ENCODE measurements at places on chromosomes 3 and 15.

DNA sequence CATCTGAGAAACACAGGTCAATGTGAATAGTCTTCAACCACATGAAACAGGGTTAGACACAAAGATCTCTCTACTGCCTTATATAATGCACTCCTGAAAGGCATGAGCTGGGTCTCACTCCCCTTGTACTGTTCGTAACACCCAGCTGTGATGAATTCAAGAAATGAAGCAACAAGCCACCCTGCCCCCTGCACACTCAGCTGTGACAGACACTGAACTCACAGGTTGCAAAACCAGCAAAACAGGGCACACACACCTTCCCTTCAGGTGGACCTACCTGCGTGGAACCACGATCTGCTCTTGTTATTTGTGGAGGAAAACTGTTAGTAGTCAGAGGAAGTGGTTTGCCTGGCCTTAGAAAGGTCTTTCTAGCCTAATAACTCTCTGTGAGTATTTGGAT lies 64.5 kb downstream of the CERS3 start:
- DNase-seq, result no peak

DNA sequence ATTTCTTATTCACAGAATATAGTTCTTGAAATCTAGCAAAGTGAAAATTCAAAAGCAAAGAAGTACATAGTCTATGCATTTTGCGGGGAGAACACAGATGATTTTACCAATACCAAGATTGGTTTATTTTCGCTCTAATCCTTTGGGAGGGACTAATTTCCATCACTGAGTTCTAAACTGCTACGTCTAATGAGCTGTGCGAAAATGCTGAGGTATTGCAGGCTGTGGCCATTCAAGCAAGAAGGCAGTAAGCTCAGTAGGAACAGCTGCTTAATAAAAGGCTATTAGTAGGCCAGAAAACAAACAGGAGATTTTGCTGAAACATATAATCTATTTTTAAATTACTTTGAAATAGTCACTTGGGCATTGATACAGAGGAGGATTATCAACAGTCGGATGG lies 379.0 kb downstream of the CNTN4 start:
- no peak for DNase-seq

DNA sequence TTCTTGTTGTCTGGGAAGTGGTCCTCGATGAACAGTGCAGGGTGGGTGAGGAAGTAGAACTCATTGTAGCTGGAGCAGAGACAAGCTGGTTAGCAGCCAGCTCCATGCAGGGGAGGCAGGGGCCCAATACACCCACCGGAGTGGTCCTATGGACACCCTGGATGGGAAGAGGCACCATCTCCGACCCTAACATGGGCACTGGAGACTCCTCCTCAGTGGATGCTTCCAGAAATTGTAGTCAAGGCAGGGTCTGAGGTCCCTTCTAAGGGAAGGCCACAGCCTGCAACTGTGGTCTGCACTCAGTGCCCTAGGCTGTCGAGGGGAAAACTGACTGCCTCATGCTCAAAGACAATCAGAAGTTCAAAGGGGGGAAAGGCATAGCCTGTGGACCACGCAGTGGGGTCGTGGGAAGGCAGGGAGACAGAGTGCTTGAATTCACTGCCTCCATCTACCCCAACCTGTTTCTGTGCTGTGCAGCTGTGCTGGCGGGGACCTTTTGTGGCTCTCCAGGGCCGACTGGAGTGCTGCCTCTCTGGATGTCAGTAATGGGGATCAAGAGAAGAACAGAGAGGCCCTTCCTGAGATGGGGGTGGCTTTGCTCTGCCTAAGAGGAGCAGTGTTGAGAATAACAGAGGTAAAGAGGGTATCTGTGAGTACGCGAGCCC lies 41.9 kb downstream of the KY start:
- DNase-seq, result no peak

DNA sequence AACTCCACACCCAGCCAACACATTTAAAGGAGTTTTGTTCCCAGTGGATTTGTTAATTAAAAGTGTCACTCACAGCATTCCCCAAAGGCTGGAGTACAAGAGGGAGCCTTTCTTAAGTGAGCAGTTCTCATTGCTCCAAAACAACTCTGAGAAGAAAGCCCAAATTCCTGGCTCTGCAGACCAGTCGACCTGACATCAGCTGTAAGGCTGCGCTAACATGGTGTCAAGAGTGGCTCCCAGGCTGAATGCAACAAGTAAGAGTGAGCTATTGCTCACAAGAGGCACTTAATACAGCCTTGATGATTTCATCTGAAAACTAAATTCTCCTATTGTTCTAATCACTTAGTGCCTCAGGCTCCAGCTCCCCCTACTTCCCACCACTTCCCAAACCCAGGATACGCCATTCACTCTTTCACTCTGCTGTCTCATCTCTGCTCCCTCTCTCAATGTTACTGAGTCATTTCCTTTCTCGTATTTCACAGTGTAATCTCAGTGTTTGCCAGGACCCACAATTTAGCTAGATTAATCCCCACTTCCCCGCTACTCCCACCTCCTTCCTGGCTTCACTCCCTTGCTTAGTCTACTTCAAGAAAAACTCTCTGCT lies 81.8 kb downstream of the WWTR1 start:
- DNase-seq, result no peak

DNA sequence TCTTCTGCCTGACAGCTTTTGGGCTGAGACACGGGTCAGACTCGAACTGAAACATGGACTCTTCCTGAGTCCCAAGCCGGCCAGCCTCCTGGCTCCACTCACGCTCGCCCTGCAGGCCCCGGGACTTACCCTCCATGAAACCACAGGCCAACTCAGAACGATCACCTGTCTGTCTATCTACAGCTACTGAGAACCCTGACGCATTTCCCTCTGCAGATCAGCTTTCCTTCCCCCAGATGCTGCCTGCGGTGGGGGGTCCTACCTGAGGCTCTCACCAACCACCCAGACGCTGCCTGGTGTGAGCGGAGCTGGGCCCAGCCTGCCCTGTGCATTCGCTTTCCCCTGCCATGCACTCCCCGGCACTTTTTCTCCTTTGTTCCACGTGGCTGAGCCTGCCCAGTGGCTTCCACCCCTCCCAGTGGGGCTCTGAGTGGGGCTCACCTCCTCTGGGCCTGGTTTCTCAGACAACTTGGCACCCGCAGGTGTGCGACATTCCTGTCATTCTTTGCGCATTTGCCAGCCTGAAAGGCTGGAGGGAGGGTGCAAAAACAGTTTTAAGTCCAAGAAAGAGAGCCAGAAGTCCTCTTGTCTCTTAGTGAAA lies 60.2 kb downstream of the PLXNA1 start:
- no peak for DNase-seq

DNA sequence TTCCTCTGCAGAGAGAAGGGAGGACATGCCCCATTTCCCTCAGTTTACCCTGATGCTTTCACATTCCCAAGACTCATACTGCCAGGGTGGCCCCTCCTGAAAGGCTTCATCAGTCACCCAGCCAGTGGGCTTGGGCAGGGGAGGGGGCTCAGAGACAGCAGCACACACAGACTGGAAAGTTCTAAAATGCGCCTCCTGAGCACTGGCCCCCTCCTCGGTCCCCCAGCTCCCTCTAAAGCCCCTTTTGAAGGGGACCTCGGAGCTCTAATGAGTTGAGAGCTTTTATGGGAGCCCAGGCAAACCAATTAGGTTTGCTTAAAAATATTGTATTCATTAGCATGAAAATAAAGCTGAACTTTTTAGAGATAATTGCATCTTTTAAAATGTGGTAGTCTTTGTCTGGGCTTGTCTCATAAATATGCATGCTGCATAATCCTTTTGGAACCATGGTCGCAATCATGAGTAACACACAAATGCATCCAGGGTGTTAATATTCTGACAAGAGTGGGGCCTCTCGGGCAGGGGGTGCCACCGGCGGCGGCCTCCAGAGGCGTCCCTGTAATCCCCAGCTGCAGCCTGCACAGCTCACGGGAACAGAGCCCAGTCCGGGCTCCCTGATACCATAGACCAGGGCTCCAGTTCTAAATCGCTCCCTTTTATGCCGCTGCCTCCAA lies 78.5 kb downstream of the RPLP1 start:
- DNase-seq, result no peak

DNA sequence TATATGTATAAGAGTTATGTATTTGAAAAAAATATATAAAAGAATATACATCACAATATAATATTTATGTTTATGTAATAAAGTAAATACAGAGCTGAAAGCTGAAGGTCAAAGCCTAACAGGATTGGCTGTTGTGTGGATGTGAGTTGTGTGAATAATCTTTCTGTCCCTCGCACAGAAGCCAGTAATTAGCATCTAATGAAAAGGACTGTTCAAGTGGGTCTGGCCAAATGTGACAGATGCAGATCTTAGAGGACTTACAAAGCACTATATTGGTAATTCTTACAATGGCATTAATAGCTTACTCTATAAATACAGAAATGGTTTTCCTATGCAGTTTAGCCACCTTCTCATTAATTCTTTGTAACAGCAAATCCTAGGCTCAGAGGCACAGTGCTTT lies 2.4 kb downstream of the MKRN3 start:
- no peak for DNase-seq

- DNase-seq, result no peak
Measured at GRCh38 chr15:70538278-70538677, 225.1 kb downstream of the UACA start.

DNA sequence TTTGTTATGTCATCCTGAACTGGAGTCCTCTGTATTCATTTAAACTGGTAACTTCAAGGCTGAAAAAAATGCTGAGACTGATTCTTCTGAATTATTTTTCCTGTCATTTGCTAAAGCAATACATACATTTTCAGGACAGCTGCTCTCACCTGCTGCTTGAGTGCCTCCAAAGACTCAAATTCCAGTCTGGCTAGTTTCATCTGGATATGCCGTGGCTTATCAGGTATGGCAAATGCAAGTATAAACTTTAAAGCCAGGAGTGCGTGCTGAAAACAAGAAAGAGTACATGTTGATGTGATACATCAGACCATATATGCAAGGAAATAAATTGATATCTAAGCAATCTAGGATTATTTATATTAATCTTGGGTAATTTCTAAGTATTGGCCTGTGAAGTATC lies 146.1 kb downstream of the SNRK start:
- DNase-seq, result no peak

DNA sequence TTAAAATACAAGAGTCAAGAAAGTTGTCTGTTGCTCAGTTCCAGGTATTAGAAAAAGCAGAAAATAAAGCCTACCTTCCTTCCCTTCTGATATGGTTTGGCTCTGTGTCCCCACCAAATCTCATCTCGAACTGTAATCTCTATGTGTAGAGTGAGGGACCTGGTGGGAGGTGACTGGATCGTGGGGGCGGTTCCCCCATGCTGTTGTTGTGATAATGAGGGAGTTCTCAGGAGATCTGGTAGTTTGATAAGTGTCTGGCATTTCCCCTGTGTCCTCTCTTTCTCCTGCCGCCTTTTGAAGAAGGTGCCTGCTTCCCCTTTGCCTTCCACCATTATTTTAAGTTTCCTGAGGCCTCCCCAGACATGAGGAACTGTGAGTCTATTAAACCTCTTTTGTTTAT lies 288.8 kb upstream of the LMCD1 start:
- DNase-seq, result no peak

DNA sequence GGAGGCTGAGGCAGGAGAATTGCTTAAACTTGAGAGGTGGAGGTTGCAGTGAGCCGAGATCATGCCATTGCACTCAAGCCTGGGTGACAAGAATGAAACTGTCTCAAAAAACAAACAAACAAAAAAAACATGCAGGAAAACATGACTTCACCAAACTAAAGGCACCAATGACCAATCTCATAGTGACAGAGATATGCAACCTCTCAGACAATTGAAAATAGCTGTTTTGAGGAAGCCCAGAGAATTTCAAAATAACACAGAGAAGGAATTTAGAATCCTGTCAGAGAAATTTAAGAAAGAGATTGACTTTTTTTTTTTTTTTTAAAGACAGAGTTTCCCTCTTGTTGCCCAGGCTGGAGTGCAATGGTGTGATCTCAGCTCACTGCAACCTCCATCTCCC lies 26.1 kb downstream of the NCBP2 start:
- DNase-seq, result no peak

- no peak for DNase-seq
Measured at GRCh38 chr3:36244728-36245127, 135.6 kb upstream of the STAC start.

- no peak for DNase-seq
Measured at GRCh38 chr3:16692486-16693344, 87.5 kb upstream of the DAZL start.

DNA sequence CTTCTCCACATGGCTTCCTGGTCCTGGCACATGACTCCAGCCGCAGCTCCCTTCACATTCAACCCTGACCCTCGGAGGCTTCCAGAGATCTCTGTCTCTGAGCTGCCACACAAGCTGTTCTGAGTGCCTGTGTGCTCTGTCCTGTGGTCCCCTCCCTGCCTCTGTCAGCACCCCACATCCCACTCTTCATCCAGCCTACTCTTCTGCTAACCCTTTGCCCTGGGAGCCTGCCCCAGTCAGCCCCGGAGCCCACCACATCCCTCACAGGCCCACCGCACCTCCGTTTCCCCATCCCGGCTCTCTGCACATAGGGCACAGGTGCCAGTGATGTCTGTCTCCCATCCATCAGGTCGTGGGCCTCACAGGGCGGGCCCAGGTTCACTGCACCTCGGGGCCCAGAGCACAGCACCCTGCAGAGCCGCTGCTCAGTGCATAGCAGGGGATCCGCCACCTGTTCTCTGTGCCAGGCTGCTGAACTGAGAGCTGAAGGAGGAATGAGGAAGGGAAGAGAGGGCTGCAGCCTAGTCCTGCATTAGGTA lies 133.6 kb downstream of the UACA start:
- no peak for DNase-seq

GRCh38 chr3:54337846-54338245 lies 215.5 kb downstream of the CACNA2D3 start:
- no peak for DNase-seq

DNA sequence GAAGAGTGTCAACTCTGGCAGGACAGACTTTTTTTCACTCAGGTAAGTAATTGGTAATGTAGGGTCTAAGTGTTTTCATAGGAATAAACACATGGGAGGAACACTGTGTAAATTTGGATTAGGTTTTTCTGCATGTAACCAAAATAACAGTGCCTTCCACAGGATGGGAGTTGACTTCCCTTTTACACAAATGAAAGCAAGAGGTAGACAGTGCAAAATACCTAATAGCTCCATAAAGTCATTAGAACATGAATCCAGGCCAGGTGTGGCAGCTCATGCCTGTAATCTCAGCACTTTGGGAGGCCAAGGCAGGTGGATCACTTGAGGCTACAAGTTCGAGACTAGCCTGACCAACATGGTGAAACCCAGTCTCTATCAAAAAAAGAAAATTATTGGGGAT lies 25.5 kb upstream of the MYO1E start:
- DNase-seq, result no peak

GRCh38 chr15:68328443-68328842 lies 50.9 kb downstream of the FEM1B start:
- DNase-seq, result no peak

GRCh38 chr3:165404357-165405027 lies 208.3 kb upstream of the SLITRK3 start:
- no peak for DNase-seq

- no peak for DNase-seq
Measured at GRCh38 chr15:71595846-71596553, 214.4 kb upstream of the NR2E3 start.
